ENCODE measurements at places on chromosomes 4 and X.

DNA sequence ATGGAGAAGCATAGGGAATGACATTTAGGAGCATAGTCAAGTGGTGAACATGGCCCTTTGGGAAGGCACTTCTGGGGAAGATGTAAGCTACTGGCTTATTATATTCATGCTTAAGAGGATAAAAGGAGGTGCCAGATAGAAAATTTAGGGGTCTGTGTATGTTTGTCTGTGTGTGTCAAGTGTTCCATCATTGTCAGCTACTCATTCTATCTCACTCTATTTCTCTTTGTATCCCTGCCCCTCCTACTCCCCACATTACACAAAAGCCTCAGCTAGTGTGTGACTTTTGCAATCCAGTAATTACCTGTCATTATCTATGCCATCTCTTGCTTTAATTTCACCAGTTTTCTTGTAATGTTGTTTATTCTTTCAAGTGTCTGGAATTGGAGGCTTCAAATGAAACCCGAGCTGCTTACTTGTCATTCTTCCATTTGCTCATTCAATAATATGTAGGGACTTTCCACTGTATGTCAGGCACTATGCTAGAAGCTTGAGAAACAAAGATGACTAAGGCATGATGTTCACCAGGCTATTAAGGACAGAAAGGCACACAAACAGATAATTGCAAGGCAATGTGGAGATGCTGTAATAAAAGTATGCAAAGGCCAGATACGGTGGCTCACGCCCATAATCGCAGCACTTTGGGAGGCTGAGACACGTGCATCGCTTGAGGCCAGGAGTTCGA lies 229.8 kb upstream of the TEX13C start:
- DNase-seq, result no peak

GRCh38 chr4:76991161-76991660 lies 41.7 kb downstream of the SEPTIN11 start:
- no peak for DNase-seq

- DNase-seq, result no peak
Measured at GRCh38 chr4:81522711-81523110, 51.0 kb upstream of the RASGEF1B start.

GRCh38 chr4:26223155-26223554 lies 97.7 kb upstream of the RBPJ start:
- no peak for DNase-seq

DNA sequence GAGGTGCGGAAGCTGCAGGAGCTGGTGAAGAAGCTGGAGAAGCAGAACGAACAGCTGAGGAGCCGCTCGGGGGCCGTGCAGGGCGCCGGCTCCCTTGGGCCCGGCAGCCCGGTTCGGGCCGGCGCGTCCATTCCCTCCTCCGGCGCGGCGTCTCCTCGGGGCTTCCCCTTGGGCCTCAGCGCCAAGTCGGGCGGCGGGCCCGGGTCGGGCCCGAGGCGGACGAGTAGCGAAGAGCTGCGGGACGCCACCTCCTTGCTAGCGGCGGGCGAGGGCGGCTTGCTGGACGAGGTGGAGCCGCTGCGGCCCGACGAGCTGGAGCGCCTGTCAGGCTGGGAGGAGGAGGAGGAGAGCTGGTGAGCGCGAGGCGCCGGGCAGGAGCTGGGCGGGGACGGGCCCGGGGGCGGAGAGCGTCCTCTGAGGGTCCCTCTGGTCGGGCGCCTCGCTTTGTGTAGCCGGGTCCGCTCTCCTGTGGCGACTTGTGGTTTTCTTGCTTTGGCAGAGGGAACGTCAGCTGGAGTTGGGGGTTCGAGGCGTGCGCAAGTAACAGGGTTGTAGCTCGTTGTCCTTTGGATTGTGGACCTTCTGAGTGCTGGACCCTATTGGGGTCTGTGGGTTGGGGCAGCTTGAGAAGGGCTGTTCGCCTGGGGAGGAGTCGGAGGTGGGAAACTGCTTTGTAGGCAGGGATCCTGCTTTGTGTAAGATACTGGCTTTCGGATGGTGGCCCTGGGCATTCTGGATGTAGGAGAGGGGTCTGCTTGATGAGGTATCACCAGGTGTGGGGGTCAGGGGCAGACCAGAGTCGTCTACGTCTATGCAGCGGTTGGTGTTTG lies 662 bp downstream of the SLAIN2 start:
- peak; percentile 35 for DNase-seq

Measured in stimulated activated CD4-positive, alpha-beta T cell treated with anti-CD3 and anti-CD28 coated beads, TNF-alpha, amount 100 ng/mL, for 4 hours (primary cell).